ENCODE measurements at places on chromosomes 5 and 9.

GRCh38 chr9:136763649-136764035, 676 bp downstream of the LCN15 start:
- no peak overlapping the region for H3K4me3 ChIP-seq
- peaks cover 11% of the 10 kb centered on the region for H3K4me1 ChIP-seq
- H3K36me3 ChIP-seq: no peaks in the 10 kb centered on the region

- H3K4me1 ChIP-seq: peaks cover 6% of the 10 kb centered on the region
- H3K27me3 ChIP-seq: no peaks in the 10 kb centered on the region
- no peak overlapping the region for H3K27ac ChIP-seq
- H3K36me3 ChIP-seq: no peaks in the 10 kb centered on the region
Measured at GRCh38 chr5:100634937-100635534, 99.9 kb downstream of the FAM174A start.

DNA sequence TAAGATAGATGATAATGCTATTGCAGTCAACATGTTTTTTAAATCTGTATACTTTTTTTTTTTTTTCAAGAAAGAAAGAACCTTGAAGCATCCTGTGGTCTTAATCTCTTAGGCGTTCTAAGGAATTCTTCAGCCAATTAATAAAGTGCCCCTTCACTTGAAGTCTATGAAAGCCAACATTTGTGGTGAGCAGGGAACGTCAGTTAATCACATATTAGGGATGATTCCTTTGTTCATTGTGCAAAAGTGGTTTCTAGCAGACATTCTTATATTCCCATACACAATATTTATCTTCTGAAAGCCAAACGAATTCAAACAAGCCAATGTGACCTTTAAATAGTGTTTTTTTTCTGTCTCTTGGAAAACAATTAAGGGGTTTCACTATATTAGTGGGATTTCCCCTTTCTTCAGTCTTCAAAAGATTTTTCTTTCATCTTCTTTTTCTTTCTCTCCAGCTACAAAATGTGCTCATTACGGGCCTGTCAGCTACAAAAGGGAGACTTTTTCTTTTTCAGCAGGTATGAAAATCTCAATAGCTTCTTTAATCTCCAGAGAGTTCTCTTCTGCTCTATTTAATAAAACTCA, 40.1 kb downstream of the TMEM167A start:
- H3K4me3 ChIP-seq: no peak overlapping the region
- no peaks in the 10 kb centered on the region for H3K27me3 ChIP-seq
- peaks cover 27% of the 10 kb centered on the region for H3K4me1 ChIP-seq
- no peaks in the 10 kb centered on the region for H3K36me3 ChIP-seq
- no peak overlapping the region for H3K27ac ChIP-seq

DNA sequence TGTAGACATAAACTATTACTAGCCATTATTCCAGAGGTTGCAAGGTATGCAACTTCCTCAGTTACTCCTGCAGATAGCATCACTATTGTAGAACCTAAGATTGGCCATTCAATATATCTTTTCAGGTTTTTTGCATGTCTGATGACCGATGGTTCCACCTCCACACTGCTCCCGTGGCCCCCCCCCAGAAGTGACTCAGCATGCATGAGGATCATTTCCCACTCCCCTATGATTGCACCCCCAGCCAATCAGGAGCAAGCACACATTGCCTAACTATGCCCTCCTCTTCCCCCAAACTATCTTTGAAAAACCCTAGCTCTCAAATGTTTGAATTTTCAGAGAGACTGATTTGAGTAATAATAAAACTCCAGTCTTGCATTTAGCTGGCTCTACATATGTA, 601.4 kb upstream of the TLE4 start:
- H3K27ac ChIP-seq: no peak overlapping the region
- no peak overlapping the region for H3K4me3 ChIP-seq
- no peaks in the 10 kb centered on the region for H3K36me3 ChIP-seq
- peaks cover 3% of the 10 kb centered on the region for H3K4me1 ChIP-seq
- no peak for DNase-seq

- H3K36me3 ChIP-seq: no peaks in the 10 kb centered on the region
- no peak overlapping the region for H3K27ac ChIP-seq
- H3K4me1 ChIP-seq: peaks cover 4% of the 10 kb centered on the region
- no peaks in the 10 kb centered on the region for H3K27me3 ChIP-seq
- H3K4me3 ChIP-seq: no peak overlapping the region
Measured at GRCh38 chr9:30915451-30915850, 1469.0 kb upstream of the ACO1 start.

DNA sequence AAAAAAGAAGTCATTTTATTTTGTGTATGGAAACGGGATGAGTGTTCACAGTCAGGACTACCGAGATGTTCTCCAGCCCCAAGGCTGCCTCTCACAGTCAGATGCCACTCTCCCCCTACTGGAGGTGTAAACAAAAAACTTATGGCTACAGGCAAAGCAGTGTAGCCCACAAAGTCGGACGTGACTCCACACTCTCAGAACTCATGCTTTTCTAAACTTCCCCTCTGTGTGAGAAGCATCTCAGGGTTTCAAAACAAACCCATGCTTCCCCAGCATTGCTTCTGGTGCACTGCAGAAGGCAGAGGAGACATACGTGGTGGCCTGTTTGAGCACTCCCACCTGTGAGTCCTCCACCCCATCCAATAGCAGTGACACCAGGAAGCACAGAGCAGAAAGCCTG, 580.3 kb downstream of the BNC2 start:
- H3K4me3 ChIP-seq: no peak overlapping the region
- DNase-seq: no peak
- no peak overlapping the region for H3K27ac ChIP-seq
- H3K36me3 ChIP-seq: no peaks in the 10 kb centered on the region

DNA sequence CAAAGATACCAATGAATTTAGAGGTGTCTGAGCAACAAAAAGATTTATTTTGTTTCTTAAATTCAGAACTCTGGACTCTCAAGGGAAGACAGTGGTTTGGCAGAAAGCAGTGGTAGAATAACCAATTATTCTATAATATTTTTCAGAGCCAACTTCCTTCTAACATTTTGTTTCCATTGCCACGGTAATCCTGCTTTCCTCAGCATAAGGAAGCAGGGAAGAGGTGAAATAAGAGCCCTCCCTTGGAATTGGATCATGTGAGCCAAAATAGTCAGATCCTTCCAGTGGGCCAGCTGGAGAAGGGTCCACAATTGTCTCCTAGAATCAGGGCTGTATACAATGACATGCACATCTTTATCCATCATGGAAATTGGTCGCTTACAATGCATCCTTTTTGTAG, 130.0 kb upstream of the MAP1B start:
- no peaks in the 10 kb centered on the region for H3K4me1 ChIP-seq
- no peak overlapping the region for H3K27ac ChIP-seq
- no peaks in the 10 kb centered on the region for H3K36me3 ChIP-seq
- no peak for DNase-seq
- H3K27me3 ChIP-seq: no peaks in the 10 kb centered on the region

DNA sequence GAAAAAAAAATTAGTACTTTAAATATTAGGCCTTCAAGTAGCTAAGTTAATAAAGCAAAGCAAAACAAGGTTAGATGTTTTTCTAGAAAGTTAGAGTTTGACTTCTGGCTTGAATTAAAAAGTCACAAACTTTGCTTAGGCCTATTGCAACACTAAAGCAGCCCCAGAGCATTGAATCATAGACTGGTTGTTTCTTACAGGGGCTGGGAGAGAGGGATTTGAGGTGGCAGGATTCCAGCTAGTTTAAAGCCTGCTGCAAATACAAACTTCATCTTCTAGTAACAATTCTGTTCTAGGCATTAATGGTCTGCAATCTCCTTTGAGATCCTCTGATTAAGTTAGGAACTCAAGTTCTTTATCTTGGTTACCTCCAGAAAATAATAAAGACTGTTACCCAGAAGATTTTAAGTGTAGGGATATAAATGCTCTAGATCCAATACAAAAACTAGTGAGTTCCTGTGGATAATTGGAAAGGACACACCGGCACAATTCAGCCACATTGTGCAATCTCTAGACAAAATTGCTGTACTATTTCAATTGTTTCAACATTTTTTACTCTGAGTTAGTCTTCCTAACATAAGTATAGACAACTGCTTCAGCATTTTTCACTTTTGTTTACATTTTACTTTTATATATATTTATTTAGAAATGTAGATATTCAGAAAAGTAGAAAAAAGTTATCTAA, 12.6 kb downstream of the OR13C5 start:
- H3K27ac ChIP-seq: no peak overlapping the region
- no peak for DNase-seq
- H3K36me3 ChIP-seq: no peaks in the 10 kb centered on the region
- H3K4me1 ChIP-seq: no peaks in the 10 kb centered on the region

DNA sequence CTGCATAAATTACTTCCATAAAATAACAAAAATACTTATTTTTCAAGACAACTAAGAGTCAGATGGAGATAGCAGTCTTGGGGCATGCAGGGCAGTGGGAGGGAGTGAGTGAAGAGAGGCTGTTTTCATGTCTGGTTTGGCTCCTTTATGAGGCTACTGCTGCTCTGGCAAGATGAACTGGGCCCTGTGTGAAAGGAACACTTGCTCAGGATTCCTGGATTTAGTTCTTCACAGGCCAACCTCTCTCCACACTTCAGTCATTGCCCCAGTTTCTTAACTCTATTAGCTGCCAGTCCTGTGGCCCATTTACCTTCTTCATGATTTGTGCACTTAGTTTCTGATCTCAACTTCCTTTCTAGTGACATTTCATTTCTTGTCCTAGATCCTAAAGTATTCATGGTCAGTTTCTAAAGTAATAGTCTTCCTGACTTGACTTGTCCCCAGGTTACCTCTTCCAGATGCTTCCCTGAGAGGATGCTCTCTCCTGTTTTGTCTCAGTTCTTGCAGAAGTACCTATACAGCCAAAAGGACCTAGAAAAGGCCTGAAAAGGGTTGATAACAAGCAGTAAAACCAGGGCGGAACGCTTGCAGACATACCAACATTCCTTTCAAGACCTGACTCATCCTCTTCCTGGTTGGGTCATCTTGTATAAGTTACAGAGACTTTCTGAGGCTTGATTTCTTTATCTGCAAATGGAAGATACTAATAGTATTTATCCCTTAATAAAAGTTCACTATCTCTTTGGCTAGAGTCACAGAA, 77.0 kb upstream of the ZFAND5 start:
- H3K27ac ChIP-seq: no peak overlapping the region
- peaks cover 14% of the 10 kb centered on the region for H3K4me1 ChIP-seq
- no peak overlapping the region for H3K4me3 ChIP-seq
- no peaks in the 10 kb centered on the region for H3K36me3 ChIP-seq

DNA sequence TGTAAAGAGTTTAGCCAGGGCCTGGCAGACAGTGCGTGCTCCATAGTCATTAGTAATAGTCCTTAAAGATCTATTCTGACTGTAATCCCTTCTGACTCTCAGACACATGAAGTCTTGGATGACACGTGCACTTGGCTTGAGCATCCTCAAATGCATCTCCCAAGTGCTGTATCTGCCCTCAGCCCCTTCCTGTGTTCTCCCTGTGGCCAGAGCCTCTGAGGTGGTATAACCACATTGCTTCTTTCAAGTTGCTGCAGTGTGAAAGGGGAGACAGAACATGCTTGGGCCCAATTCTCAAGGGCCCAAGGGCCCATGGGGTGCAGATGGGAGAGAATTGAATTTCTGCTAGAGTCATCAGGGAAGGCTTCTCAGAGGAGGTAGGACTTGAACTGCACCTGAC, 30.1 kb upstream of the HAND1 start:
- H3K4me3 ChIP-seq: no peak overlapping the region
- H3K36me3 ChIP-seq: no peaks in the 10 kb centered on the region
- DNase-seq: no peak
- H3K27ac ChIP-seq: no peak overlapping the region
- no peaks in the 10 kb centered on the region for H3K27me3 ChIP-seq

DNA sequence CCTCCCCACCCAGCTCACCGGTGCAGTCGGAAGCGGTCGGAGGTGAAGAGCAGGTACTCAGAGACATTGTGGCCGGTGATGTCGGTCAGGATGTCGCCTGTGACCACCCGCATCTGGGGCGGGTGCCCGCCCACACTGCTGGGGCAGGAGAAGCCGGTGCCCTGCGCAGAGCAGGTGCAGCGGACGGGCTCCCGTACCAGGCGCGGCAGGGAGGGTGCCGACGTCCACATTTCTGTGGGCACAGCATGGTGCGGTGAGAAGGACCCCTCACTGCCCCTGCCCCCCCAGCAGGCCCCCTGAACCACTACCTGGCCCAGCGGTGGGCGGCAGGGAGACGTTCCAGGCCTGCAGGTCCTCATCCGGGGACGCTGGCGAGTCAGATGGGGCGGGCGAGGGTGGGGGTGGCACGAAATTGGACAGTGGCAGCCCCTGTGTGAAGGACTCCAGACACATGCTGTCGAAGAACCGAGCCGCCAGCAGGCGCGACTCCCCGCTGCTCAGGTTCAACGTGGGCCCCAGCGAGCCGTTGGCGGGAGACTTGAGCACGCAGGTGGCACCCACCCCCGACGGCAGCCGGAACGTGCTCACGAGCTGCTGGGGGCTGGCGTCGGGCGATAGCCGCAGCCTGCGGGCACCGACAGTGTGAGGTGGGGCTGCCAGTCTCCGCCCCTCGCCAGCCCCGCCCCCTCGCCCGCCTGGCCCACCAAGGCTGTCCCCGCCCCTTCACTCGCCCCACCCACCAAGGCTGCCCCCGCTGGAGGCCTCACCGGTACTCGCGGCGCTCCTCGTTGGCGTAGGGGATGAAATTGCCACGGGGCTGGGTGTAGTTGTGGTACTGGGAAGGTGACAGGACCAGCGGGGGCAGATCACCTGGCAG, 15.1 kb downstream of the ABCA2 start:
- no peak overlapping the region for H3K4me3 ChIP-seq
- no peaks in the 10 kb centered on the region for H3K27me3 ChIP-seq
- peaks cover 48% of the 10 kb centered on the region for H3K36me3 ChIP-seq
- no peak overlapping the region for H3K27ac ChIP-seq
- H3K4me1 ChIP-seq: no peaks in the 10 kb centered on the region

- no peaks in the 10 kb centered on the region for H3K4me1 ChIP-seq
- H3K36me3 ChIP-seq: no peaks in the 10 kb centered on the region
- no peak overlapping the region for H3K4me3 ChIP-seq
- H3K27ac ChIP-seq: no peak overlapping the region
- no peak for DNase-seq
- no peaks in the 10 kb centered on the region for H3K27me3 ChIP-seq
Measured at GRCh38 chr5:1366514-1366913, 21.6 kb upstream of the CLPTM1L start.
